ENCODE measurements at places on chromosomes 3 and 15. TPM values are rescaled to one million over a fixed set of nuclear protein-coding genes. Genes with fewer than 3 reads are reported as not detected.
A peak's percentile ranks its signal among the peaks of the same experiment; 100 is the strongest.

GRCh38 chr3:24480497-24480896, 14.2 kb downstream of the THRB start:
- no peak overlapping the region for H3K27ac ChIP-seq
- no peak for DNase-seq
- H3K4me1 ChIP-seq = no peaks in the 10 kb centered on the region
- H3K36me3 ChIP-seq = no peaks in the 10 kb centered on the region

DNA sequence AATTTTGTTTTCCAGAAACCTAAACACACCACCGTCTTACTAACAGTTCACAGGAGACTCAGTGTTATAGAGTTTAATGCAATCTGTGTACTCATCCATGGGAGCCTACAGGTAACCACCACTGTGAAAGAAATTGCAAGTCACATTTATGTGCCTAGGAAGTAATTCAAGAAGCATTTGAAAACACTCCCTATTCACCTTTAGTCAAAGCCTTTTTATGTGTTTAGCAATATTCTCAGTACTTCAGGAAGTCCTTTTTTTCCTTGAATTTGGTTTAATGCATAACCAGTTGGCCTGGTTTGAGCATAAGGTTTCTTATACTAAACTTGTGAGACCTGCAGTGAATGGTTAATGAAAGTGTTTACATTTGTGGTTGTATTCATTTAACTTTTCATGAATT, 346.1 kb downstream of the CHST2 start:
- H3K27me3 ChIP-seq = no peaks in the 10 kb centered on the region

DNA sequence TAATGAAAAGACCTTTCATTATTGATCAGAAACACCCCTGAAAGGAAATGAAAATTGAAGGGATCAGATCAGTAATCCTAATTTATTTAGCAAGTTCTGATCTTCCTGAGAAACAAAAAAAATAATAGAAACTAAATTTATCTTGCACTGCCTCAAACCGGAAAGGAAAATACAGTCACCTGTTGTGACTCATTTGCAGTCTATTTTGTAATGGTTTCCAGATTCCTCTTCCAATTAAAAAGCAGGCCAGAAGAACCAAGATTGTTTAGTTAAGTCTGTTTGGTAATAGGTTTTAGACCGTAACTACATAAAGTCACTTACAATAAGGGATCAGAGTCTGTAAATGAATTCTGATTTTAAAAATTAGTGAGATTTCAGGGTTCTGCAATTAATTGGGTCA, 49.7 kb upstream of the ATOSA start:
- no peaks in the 10 kb centered on the region for H3K36me3 ChIP-seq
- no peak overlapping the region for H3K4me3 ChIP-seq
- peaks cover 18% of the 10 kb centered on the region for H3K4me1 ChIP-seq
- no peaks in the 10 kb centered on the region for H3K27me3 ChIP-seq

DNA sequence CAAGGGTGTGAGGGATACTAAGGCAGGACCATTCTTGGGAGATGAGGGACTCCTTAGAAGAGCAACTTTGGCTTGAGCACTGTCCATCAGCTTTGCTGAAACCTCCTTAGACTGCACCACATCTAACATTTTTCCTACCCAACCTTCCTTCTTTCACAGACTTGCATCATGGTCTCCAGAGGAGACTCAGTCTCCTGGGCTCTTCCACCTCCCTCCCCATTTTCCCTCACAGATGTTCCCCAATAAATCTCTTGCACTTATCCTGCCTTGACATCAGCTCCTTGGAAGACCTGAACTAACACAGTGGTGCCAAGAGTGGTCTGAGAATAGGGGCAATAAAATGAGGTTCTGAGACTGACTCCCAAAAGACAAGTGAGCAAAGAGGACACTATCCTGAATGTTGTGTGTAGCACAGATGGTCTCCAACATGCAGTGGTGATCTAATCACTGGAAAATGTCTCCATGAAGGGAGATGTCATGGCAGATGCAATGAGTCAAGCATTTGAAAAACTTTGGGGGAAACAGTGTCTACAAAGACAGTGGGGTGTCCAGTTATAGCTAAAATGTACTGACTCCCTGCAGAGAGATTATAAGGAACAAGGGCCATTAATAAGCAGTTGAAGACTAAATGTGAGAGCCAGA, 26.0 kb upstream of the BOC start:
- no peak for DNase-seq
- no peak overlapping the region for H3K4me3 ChIP-seq
- no peaks in the 10 kb centered on the region for H3K36me3 ChIP-seq
- no peak overlapping the region for H3K27ac ChIP-seq
- no peaks in the 10 kb centered on the region for H3K27me3 ChIP-seq

The AMIGO3 gene
- total RNA-seq = 0.56 TPM

The KLHL24 gene
- 50.9 TPM for total RNA-seq

The HRG gene
- not detected for total RNA-seq

The TUSC7 gene
- not detected for total RNA-seq

- peak overlapping the region; percentile 61 for H3K27ac ChIP-seq
- peaks cover 11% of the 10 kb centered on the region for H3K36me3 ChIP-seq
- peaks cover 21% of the 10 kb centered on the region for H3K4me1 ChIP-seq
- DNase-seq = no peak
- H3K4me3 ChIP-seq = no peak overlapping the region
- H3K27me3 ChIP-seq = peaks cover 27% of the 10 kb centered on the region
These were observed 53.3 kb upstream of the RPL32 start for GRCh38 chr3:12894629-12895028.
